Activated T-cell treated with anti-CD3 and anti-CD28 coated beads, Interleukin-2, amount 50 U/mL, for 72 hours (primary cell): ENCODE measurements at places on chromosomes 1 and 21.

GRCh38 chr1:43558346-43558841 is 27.7 kb downstream of the PTPRF start:
- no peak for DNase-seq

GRCh38 chr1:164369698-164370365 is 189.2 kb upstream of the PBX1 start:
- DNase-seq: no peak

DNA sequence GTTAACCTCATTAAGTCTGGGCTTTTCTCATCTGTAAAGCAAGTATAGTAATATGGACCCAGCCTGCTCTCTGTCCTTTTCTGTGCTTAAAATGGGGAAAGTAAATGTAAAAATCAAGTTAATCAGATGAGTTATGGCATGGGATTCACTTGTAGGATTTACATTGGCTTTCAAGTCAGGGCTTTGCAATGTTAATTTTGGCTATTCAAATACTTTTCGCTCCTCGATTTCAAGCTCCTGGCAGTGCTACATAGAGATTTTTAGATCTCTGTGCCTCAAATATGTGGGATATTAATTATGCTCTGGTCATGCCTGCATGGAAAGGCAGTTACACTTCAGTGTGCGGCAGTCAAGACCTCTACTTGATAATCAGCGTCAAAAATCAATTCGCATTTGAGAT is 709.8 kb downstream of the LTN1 start:
- no peak for DNase-seq

DNA sequence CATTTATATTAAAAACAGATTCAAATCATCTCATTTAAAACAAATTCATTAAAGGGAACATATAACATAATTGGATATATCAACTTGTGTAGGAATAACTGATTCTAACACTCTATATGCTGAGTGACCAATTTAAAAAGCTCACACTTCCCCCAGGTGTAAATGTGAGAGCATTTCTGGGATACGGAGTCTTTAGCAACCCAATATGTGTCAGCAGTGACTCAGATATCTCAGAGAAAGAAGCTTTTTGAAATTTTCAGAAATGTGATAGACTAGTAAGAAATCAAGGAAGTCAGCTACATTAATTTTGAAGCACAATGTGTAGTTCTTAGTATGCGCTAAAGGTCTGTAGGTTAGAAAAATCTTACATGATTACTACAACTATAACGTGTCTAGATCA is 87.9 kb upstream of the SERTAD4 start:
- no peak for DNase-seq

- no peak for DNase-seq
These were observed 30.2 kb downstream of the FAM177B start for GRCh38 chr1:222767152-222767571.

GRCh38 chr21:41779659-41780058 is 12.8 kb upstream of the RIPK4 start:
- DNase-seq: no peak

DNA sequence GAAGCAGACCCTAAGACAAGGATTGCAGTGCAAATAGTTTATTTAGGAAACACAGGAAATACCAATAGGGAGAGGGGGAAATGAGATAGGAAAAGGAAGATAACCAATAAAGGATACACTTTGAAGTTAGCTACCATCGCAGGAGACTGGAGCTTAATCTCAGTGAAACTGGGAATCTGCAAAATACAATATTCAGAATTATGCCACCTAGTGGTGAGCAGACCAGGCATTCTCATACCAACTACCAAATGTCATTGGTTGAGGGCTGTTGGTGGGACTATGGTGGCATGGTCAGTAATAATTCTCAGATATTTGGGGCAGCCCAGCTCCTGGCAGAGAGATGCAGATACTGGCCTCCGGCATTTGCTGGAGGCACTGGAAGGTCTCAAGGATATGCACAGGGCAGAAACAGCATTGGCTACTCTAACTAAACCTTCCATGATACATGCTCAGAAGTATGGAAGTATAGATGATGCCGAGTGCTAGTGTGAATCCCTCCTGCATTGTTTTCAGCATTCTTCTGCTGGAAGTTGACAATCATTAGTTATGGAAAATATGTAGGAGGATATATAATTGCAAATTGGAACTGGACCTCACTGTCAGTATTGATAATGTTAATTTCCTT is 11.8 kb upstream of the ZFP69B start:
- DNase-seq: no peak

GRCh38 chr1:163477276-163477830 is 155.6 kb downstream of the NUF2 start:
- DNase-seq: no peak

DNA sequence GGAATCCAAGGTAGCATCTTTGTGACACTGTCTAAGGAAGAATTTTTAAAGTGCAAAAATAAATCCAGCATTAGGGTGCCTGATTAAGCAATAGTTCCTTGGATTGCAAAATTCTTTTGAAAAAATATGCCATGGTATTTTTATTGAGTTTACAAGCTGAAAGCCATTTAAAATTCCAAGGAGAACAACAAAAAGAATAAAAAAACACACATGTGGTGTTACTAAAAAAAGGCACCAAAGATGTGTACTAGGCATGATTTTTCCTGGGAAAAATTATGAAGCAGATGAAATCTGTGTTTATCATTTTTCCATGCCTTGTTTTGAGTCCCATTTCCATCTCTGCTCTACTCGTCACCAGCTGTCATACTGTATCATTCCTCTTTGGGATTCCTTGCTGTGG is 157.0 kb upstream of the ZNHIT6 start:
- DNase-seq: no peak

DNA sequence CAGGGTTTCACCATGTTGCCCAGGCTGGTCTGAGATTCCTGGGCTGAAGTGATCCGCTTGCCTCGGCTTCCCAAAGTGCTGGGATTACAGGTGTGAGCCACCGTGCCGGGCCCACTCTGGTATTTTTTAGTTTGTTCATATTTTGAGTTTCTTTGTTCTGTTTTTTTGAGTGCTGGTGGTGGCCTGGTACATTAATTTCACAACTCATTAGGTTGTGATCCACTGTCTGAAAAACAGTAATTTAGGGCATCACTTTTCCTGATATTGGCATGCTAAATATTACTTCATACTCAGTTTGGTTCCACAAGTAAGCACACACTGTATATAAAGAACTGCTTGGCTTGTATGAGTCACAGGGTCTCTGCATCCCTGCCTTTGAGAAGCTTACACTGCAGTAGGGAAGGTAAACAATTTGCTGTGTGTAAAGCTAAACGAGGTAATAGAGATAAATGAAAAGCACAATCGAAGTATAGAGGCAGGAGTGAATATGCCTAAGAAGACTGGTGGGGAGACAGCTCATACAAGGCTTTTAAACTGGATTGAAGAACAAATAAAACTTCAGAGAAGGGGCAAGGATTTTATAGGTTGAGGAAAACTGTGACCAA is 7.7 kb downstream of the SNX27 start:
- no peak for DNase-seq

- DNase-seq: peak; percentile 94
These were observed 378 bp upstream of the SMIM1 start for GRCh38 chr1:3772027-3772714.

DNA sequence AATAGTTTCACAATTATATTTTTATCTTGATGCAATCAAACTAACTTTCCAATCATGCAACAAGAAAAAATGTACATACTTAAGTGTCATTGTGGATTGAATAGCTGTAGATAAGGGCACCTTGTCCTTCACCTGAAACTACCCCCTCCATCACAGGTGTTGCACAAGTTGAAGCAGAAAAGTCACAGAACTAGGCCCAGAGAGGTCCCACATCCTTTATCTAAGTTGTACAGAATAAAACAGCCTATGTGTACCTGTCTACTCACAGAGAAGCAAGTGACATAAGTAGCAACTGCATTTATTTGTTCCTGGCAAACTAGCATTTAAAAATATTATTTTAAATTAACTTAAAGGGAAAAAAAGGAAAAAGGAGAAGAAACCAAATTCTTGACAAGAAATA is 256.8 kb downstream of the FAF1 start:
- DNase-seq: no peak

DNA sequence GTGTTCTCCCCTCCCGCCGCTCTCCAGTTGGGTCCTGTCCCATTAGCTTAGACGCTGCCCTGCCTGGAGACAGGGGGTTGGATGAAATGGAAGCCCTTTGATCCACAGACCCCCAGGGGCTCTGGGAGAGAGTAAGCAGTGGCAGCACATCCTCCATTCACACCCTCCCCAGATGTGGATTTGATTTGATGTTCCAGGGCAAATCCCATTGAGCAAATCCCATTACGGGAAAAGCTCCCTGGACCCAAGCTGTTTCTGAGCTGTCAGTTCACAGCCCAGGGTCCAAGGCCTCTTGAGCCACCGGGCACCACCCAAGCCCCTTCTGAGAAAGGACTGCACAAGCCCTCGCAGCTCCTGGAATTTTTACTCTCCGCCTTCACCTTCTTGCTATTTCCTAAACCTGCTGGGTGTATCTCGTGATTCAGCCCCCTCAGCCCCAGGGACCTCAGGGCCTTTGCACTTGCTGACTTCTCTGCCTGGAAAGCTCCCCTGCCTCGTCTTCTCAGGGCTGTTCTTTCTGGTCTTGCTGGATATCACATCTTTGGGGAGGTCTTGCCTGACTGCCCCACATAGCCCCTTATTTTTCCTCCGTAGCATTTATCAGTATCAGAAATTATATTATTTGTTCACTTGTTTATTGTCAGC is 101.1 kb downstream of the PAX7 start:
- DNase-seq: no peak

GRCh38 chr1:157403203-157403602 is 149.1 kb downstream of the FCRL5 start:
- DNase-seq: no peak

GRCh38 chr21:38664841-38665240 is 140.9 kb upstream of the ETS2 start:
- DNase-seq: no peak

GRCh38 chr21:29209696-29210095 is 79.3 kb downstream of the MAP3K7CL start:
- no peak for DNase-seq

DNA sequence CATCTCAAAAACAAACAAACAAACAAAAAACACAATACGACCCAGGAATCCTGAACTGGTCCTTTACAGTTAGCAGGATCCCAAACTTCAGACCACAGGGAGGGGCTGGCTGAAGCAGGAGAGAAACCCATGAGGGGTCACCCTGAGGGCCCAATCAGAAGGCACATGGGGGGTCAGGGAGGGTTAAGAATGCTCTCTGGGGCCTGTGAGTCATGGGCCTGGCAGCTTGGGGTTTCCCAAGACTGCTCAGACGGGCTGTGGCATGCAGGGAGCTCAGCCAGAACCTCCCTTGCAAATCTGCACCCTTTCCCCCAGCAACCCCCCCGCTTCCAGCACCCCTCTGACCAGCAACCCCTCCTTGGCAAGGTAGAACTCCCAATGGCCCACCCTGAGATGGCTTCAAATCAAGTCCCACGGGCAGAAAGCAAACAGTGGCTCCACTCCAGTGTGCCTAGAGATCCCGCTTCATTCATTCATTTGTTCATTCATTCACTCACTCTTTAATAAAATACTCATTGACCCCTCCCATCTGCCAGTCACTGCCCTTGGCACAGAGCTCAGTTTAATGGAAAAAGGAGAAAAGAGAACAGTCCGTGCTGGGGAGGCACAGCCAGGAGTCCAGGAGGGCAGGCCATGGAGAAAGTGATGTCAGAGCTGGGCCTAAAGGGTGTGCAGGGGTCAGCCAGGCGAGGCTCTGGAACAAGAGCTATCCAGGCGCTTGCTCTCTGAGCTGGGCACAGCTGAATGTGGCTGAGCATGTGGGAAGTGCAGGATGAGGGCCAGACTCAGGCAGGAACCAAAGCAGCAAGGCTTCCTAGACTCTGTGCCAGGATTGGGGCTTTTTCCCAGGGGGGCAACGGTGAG is 8.2 kb downstream of the UQCRHL start:
- peak; percentile 36 for DNase-seq

- DNase-seq: no peak
These were observed 17.8 kb downstream of the THEM4 start for GRCh38 chr1:151891512-151891911.

DNA sequence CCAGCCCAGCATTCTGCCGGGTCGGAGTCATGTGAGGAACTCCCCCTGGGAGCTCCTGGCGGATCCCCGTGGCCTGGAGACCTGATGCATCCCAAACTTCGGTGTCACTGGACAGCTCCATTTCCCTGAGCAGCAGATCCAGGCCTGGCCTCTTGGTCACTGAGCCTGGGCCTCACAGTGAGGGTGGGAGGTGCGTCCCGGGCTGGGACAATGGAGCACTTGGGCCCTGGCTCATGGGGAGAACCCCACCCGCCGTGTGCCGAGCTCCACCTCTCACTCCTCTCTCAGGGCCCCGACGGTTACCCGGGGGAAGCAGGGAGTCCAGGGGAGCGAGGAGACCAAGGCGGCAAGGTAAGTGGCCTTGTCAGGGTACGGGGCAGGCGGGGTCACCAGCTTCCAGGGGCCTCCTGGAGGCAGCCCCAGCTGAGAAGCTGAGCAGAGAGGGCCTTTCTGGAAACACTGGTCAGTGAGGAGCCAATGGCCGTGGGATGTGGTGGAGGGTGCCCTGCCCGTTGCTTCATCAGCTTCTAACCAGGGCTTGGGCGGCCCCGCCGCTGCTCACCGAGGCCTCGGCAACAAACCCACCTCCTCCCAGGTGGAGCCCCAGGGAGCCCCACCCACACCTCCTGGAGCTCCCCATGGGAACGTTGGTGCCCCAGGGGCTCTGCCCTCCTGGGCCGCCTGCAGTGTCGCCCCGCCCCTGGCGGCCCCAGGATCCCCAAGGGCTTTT is 19.8 kb downstream of the COL6A2 start:
- no peak for DNase-seq

- no peak for DNase-seq
These were observed 217.9 kb downstream of the NTNG1 start for GRCh38 chr1:107358619-107359327.

- no peak for DNase-seq
These were observed 21.0 kb downstream of the XPR1 start for GRCh38 chr1:180652792-180653191.

GRCh38 chr1:76940571-76941335 is 73.5 kb downstream of the ST6GALNAC5 start:
- DNase-seq: no peak

DNA sequence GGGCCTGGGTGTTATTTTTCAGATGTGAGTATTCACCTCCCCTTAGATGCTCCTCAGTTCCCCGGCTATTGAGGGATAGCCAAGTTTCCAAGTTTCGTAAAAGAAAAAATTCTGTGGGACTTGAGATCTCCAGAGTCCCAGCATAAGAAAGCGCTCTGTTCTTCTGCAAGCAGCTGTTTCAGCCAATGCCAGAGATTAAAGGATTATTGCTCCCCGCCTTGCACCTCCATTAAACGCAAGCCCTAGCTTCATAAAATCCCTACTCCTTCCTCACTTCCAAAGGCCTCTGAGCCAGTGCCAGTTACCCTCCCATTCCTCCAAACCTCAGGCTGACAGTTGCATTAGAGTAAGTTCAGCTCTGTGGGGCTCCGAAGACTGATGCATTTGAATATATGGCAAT is 56.4 kb downstream of the CHIA start:
- DNase-seq: no peak
